Dermis lymphatic vessel endothelial cell (primary cell): ENCODE measurements at places on chromosomes 2 and 18. TPM values are rescaled to one million over a fixed set of nuclear protein-coding genes. Genes with fewer than 3 reads are reported as not detected.

Gene ABCB11
- total RNA-seq = not detected in 2 replicates

Gene COL4A3
- total RNA-seq = 0.11 TPM in 1 of 2 replicates, not detected in the other

Gene GALR1
- total RNA-seq = not detected in 2 replicates

Gene MYO5B
- 0.17 TPM in 1 of 2 replicates, not detected in the other for total RNA-seq

Gene REG3G
- total RNA-seq = not detected in 2 replicates

Gene PUM2
- 52.3 and 56.1 TPM in 2 replicates for total RNA-seq

Gene DCDC2C
- total RNA-seq = not detected in 2 replicates

Gene GCC2
- total RNA-seq = 16.0 and 23.8 TPM in 2 replicates

Gene TOGARAM2
- total RNA-seq = under 0.01 TPM in 1 of 2 replicates, not detected in the other

Gene THUMPD2
- total RNA-seq = 4.6 and 5.7 TPM in 2 replicates

Gene WDR35
- total RNA-seq = 8.2 and 9.1 TPM in 2 replicates

Gene C18orf54
- total RNA-seq = 3.9 and 4.3 TPM in 2 replicates

Gene FBXO48
- total RNA-seq = 0.33 and 0.34 TPM in 2 replicates

Gene CNDP1
- total RNA-seq = not detected in 2 replicates
